ENCODE measurements at places on chromosomes 11 and 22.

DNA sequence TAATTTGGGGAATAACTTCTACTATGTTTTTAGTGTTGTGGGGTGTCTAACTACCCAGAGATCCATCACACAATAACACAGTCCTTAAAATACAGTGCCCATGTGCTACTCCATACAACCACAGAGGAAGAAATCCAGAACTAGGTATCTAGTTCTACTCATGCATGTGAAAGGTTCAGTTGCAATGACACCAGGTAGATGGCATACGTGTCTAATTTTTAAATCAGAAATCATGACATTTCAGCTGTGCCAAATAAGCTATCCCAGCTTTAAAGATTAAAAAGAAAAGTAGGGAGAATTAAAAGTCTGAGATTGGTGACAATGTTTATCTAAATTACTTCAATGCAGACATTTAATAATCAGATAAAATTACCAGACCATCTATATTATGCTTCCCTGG is 122.2 kb downstream of the CD44 start:
- DNase-seq = no peak

- DNase-seq = no peak
These were observed 83.9 kb downstream of the OR5AK2 start for GRCh38 chr11:57072640-57073039.

DNA sequence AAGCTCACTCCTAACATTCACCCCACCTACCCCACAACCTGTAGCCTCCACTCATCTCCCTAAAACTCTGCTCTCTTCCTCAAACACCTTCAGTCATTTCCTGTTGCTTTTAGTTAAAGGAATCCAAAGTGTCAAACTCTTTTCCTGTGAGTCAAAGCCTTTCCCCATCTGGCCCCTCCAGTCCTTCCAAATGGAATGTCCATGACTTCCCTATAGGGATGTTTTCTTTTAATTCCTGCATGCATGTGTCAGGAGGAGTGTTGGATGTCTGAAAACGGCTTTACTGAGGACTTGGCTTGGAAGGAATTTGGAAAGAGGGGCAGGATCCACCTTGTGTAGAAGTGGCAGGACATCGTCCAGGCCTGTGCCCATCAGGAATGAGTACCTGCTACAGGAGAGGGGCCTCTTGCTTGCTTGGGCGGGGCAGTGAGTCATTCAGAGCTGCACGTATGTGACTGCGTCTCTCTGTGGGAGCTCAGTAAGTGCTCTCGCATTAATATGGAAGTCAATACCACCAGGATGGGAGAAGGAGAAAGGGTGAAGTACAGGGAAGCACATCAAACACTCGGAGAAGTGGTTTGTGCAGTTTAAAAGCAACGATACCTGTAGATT is 491.9 kb downstream of the OPCML start:
- DNase-seq = no peak

DNA sequence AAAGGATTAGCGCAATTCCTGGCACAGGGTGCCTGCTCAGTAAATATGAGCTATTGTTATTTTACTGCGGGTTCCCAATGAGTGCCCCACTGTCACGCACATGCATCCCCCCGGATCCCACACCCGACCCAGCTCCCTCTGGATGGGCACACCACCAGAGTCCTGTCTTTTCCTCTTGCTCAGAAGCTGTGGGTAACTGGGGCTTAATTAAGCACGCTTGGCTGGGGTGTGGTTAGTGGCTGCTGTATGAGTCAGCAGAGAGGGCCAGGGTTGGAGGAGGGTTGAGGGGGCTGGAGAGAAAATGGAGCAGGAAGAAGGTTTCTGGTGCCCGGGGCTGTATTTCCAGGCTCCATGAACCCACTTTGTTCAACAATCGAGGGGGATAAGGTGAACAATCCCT is 30.3 kb upstream of the NECTIN1 start:
- DNase-seq = no peak

DNA sequence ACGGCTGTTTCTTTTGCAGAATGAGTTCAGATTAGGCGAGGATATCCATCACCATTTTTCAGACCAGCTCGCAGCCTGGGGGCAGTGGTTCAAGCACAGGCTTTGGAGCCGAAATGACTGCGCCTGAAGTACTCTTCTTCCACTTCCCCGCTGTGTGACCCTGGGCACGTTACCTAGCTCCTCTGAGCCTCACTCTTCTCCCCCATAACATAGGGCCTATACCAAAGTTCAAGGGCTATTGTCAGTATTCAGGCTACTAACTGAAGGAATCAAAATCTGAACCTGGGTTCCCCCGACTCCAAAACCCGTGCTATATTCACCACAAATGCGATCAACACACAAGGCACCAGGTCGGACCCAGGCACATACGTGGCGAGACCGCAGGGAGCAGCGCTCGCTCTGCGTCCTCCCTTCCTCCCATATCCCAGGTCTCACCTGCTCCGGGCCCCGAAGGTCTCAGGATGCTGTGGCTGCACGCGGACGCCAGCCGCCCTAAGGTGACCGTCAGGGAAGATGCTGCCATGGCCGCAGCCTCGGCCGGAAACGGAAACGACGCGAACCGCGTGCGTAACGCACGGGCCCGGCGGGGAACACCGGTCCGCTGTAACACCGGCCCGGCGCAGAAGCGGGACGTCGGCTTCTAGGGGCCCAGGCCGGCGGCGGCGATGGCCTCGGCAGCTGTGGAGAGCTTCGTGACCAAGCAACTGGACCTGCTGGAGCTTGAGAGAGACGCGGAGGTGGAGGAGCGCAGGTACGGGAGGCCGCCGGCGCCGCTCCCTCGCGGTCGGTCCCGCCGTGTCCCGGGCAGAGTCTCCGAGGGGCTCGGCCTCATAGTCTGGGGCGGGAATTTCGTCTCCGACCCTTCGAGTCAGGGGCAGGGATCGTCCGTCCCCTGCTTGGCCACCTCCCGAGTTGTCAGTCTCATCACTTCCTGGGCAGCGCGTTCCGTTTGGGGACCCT is at the start of the genes IGHMBP2 and MRPL21:
Gene IGHMBP2, plus strand, starts transcription at position 604 of the 960 bp plus-strand sequence. Its CDS starts 62 bp downstream, at position 666.
Gene MRPL21, minus strand, starts transcription at position 545 of the 960 bp plus-strand sequence. Its CDS starts 22 bp downstream, at position 523.
- peak; percentile 76 for DNase-seq

DNA sequence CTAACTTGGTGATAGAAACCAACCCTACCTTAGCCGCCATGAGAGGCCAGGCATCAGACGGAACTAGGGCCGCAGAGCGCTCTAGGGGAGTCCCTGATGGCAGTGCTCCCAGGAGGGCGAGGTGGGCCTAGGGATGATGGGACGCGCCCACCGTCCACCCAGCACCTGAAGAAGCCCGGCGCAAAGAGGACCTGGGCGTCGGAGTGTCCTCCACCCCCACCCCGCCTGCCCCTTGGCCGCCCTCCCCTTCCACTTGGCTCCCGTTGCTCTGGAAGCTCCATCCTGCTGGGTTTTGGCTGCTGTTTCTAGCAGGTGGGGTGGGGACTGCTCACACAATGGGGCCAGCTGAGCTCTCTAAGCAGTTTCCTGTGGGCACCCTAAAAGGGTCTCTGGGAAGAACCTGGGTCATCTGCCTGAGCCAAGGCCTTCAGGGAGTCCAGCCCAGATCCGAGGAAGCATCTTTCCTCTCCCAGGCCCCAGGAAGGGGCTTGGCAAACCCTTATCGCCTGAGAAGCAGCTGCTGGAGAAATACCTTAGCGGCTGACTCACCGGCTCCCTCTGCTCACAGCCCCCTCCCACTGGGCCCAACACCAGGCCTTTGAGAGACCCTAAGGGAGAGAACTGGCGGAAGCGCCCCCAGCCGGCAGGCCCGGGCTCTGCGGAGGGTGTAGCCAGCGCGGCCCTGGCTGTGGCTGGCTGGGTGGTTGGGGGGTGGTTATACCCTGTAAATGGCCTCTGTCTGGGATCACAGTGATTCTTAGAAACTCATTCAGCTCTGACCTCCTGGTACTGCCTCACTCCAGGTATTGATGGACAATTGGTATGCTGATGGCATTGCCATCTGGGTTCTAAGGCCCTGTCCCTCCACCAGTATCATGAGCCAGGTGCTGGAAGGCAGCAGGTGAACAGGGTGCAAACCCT is 19.3 kb downstream of the CREB3L1 start:
- DNase-seq = no peak

GRCh38 chr11:100709233-100709957 is 22.3 kb downstream of the ARHGAP42 start:
- no peak for DNase-seq

- DNase-seq = no peak
These were observed 11.7 kb downstream of the MICAL2 start for GRCh38 chr11:12122083-12122482.

DNA sequence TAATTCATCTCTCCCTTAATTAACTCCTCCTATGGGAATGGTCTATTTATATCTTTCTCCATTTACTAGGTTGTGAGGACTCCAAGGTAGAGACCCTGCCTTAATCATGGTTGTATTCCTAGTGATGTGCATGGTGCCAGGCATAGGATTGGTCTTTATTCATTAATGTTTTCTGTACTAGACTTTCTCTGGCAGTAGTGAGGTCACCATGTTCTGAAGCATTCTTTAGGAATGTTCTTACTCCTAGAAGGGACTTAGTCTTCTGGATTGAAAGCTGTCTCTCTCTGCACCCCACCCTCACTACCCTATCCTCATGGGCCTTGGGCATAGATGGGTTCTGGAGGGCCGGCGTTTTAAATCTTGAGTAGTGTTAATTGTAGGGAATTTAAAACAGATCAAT is 10.6 kb upstream of the INSC start:
- DNase-seq = no peak

- no peak for DNase-seq
These were observed 24.9 kb downstream of the ATP6V1E1 start for GRCh38 chr22:17603668-17604067.

DNA sequence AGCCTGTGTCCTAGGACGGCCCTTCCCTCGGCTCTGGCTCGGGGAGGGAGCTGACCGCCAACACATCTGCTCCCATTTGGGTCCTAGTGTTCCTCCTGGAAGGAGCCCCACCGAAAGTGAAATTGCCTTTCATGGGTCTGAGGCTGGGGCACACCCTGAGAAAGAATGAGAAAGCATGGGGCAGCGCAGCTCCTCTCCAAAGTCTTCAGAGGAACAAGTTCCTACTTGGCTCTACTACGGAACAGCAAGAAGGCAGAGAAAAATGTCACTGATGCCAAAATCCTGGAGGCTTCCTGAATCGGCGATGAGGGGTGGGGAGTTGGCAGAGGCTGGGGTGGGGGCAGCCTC is 41.5 kb upstream of the MYEOV start:
- DNase-seq = no peak

GRCh38 chr11:67354075-67355022 is 1.0 kb upstream of the POLD4 start:
- no peak for DNase-seq

- DNase-seq = no peak
These were observed 78.0 kb downstream of the RCN1 start for GRCh38 chr11:32168924-32169323.

DNA sequence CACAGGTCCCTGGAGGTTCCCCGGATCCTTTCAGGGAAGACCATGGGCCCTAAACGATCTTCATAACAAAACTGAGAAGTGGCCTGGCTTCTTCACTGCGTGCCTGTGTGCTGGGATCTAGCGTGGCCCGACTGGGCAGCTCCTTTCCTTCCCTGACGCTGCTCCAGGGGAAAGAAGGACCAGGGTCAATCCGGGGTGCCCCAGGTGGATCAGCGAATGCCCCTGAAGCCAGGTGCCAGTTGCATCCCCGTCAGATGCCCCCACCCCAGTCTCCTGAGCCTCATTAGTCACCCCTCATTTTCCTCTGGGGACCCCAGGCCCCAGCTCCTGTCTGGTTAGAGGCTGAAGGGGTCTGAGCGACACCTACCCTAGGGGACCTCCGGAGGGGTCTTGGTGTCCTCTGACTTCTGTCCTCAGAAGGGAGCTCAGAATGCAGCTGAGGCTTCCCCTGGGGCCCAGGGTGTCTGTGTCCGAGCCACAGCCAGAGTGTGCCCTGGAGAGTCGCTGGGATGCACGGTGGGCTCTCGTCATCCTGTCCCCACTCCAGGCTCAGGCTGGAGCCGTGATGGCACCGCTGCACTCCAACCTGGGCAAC is 18.7 kb upstream of the MUC6 start:
- no peak for DNase-seq

DNA sequence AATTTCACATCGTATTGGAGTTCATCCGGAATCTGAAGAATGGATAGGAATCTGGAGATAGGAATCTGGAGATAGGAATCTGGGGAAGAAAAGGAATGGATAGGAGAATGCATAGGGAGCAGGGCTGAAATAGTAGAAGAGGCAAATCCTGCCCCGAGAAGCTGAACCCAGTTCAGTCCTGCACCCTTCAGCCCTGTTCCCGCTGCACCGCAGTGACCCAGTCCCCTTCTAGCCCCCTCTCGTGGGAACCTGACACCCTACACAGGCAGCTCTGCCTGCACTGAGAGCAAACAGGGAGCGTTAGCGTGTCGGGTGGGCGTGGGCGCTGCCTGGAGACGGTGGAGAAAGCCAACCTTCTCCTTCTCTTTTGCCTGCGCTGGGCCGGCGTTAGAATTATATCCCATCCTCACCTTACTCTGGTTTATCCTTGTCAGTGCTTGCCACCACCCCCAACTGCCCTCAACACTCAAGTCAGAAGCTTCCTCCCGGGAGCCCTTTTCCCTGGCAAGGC is 1.0 kb upstream of the CCKBR start:
- no peak for DNase-seq

DNA sequence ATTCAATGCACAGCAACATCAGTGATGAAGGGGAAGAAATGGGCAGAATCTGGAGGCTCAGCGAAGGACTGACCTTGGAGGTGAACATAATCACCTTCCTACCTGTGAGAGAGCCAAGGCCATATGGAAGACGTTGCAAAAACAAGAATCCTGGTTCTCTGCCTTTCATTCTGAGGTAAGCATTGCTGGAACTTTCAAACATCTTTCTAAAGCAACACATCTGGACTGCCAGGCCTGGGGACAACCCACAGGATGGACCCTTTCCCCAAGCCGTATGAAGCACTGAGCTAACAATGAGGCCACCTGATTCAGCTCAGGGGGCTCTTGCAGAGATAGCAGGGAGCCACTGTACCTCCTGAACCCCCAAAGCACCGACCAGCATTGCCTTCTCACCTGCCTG is 70.5 kb downstream of the ETS1 start:
- no peak for DNase-seq

DNA sequence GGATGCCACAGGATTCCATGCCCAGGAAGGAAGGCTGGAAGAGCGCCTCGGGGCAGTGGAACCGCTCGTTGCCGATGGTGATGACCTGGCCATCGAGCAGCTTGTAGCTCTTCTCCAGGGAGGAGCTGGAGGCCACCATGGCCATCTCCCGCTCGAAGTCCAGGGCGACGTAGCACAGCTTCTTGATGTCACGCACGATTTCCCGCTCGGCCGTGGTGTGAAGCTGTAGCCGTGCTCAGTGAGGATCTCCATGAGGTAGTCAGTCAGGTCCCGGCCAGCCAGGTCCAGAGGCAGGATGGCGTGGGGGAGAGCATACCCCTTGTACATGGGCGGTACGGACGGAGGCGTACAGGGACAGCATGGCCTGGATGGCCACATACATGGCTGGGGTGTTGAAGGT is 17.9 kb upstream of the EP300 start:
- DNase-seq = no peak

GRCh38 chr11:125299061-125299615 is 134.6 kb downstream of the PKNOX2 start:
- no peak for DNase-seq

GRCh38 chr22:37501610-37502341 is 15.6 kb upstream of the MFNG start:
- no peak for DNase-seq

GRCh38 chr11:126163074-126163700 is 48.3 kb downstream of the RPUSD4 start:
- DNase-seq = no peak

Data from hypothalamus (tissue), 51 donors.